ENCODE measurements at places on chromosomes 6 and 20.

- peak; percentile 26 for DNase-seq
Measured at GRCh38 chr20:44056010-44056698, 130.8 kb downstream of the JPH2 start.

GRCh38 chr6:119308048-119308570, 41.5 kb downstream of the MAN1A1 start:
- DNase-seq: no peak

GRCh38 chr6:149895048-149895590, 2.8 kb downstream of the RAET1E start:
- DNase-seq: no peak

- DNase-seq: peak; percentile 16
Measured at GRCh38 chr6:35496036-35496840, 641 bp downstream of the TEAD3 start.

DNA sequence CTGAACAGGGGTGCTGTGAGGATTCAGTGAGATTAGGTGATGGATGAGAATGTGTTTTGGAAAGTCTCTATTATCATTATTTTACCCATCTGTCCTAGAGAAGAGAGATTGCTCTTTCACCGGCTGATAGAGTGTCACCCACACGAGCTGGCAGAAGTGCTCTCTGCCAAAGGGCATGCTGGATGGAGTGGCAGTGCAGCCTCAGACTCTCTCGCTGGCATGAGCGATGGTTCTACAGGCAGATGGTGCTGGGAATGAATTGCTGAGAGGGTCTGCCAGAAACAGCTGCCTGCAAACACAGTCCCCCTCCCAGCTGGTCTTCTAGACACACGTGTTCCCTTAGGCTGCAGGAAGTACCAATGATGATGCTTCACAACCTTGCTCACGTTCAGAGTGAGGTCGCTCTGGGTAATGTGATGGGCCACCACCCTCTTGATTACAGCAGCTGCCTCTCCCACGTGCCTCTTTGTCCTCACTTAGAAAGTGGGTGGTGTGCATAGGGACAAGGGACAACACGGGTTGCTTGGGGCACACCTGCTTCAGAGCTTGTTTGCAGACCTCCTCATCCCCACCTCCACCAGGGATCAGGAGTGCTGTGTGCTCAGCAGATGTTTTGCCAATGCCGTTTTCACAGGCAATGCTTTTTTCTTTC, 84.7 kb downstream of the FOXA2 start:
- DNase-seq: no peak

- DNase-seq: no peak
Measured at GRCh38 chr6:89051676-89052075, 28.9 kb upstream of the PNRC1 start.

DNA sequence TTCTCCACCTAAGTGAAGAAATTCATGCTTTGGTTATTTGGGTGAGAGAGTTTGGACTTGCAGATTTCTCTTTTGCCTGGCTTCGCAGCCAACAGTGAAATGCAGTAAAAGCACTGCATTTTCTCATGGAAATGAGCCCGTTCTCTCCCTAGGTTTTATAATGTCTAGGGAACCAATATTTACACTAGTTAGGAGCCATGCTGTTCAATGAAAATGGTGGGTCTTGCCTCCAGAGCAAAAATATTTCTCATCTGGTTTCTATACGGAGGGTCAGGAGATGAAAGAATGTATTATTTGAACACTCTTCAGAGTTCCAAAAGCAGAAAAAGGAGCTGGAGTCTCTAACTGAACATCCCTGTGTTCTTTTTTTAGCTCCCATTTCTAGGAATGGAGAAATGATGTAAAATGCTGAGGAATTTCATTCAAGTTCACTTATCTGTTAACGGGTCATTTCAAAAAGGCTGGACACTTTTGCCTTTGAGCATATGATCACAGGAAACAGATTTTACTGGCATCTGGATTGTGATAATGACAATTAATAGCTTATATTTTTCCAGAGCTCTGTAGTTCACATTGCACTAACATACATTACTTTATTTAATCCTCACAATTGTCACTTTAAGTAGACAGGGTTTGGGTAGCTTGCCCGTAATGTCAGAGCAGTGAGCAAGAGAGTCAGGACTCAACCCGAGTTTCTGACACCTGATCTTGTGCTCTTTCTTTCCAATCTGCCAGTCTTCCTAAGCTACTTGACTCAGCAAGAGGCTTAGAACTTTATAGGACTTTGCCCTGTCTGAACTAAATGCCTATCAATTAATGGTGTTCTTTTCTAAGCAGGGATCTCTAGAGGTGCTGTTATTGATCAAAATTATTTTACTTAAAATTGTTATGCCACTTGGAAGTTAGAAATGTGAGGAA, 78.0 kb downstream of the PPP1R14C start:
- no peak for DNase-seq

- DNase-seq: peak; percentile 43
Measured at GRCh38 chr20:46010491-46011391, 2.0 kb downstream of the MMP9 start.

GRCh38 chr6:150580489-150580888, 19.2 kb upstream of the PLEKHG1 start:
- DNase-seq: no peak

DNA sequence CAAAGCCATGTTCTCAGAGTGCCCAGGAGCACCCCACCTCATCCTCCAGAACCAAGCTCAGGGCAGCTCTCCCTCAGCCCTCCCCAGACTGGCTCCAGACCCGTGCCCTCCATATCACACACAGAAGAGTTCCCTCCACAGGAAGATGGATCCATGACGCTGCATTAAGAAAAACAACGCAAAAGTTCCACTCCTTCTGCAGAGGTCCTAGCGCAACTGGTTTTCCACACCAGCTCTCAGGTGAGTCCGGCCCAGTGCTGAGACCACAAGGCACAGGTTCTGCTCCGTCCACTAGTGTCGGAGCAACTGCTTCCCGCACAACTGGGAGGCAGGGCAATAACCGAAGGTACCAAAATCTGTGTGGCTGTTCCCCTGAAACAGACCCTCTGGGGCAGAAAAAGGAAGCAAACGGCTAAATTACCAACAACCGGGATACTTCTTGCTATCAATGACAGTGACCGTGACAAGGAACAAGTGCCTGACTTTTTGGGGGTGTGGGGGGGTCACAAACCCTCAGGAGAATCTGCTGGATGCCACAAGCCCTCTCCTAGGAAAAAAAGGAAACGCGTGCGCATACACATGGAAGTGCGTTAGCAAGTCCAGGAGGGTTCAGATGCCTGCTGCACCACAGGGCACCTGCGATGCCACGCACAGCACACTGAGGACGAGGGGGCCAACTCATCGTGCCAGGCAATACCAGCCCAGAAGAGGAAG, 49.2 kb downstream of the MYH7B start:
- DNase-seq: no peak

DNA sequence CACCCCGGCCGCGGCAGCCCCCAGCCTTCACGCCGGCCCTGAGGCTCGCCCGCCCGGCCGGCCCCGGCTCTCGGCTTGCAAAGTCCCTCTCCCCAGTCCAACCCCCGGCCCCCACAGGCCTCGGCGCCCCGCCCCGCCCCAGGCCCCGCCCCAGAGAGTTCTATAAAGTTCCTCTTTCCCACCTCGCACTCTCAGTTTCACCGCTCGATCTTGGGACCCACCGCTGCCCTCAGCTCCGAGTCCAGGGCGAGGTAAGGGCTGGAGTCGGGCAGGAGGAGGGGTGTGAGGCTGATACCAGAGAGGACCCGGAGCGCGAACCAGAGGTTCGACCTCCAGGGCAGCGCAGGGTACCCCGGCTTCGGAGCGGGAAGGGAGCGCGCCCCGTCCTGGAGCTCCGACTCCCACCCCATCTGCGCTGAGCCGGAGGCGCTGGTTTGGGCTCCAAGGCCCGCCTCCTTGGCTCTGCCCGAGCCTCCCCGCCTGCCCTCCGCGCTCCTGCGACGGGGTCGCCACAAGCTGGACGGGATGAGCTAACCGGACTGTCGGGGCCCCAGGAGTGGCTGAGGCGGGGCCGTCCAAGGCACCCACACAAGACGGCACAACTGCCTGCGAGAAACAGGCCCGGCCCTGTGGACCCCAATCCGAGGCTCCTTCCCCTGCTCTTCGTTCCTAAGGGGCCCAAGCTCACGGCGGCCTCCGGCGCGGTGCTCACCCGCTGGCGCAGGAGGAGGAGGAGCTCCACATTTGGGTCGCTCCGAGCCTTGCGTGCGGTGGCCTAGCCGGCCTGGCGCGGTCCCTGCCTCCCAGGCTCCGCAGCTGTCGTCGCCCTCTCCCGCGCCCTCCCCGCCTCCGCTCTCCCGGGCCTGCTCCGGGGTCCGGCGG, at the start of gene IRF4:
Gene IRF4, plus strand, starts transcription at position 194 of the 882 bp plus-strand sequence. CDS start 1,401 bp downstream, outside the sequence.
- peak; percentile 85 for DNase-seq

- no peak for DNase-seq
Measured at GRCh38 chr6:158522616-158523015, 37.3 kb upstream of the TMEM181 start.

DNA sequence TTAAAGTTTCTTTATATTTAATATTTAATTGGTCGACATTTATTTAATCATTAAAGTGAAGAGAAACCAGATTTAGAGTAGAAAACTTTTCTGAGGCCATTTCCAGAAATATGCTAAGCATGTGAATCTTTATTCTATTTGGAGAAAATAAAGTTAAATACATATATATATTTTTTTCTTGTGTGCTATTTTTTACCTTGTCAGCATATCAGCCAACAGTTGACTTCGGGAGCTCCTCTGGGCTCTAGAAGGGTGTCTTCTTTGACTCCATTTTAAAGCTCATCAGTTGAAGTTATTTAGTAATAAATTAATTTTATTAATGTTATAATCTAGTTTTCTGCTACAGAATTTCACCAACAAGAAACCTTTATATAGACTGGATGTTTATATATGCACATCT, 73.1 kb downstream of the SH3BGRL2 start:
- no peak for DNase-seq

- DNase-seq: peak; percentile 35
Measured at GRCh38 chr20:36491901-36492617, 49.3 kb upstream of the MYL9 start.

All from stimulated activated CD4-positive, alpha-beta T cell treated with anti-CD3 and anti-CD28 coated beads, Interleukin-12 subunit alpha, Interleukin-12 subunit beta, amount 100 ng/mL, for 4 hours (primary cell).